NT2/D1 (cell line): ENCODE measurements at places on chromosomes 2 and 18.

- DNase-seq = no peak
These were observed 34.6 kb upstream of the ACKR3 start for GRCh38 chr2:236535024-236535423.

DNA sequence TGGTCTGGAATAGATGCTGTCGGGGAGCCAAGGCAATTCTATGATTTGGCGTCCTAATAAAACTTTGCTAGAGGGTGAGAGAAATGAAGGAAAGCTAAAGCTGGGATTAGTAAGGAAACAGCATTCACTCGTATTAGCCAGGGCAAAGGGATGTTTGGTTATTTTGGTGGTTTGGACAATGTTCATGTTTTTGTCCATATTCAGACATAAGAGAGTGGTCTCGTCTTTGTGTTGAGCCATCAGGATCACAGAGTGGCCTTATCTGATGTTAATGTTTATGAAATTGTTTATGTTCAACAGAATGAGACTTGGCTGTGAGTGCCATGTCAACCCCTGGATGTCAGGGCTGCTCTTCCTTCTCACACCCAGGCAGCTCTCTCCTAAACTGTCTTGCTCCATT is 58.9 kb upstream of the EPC2 start:
- DNase-seq = no peak

DNA sequence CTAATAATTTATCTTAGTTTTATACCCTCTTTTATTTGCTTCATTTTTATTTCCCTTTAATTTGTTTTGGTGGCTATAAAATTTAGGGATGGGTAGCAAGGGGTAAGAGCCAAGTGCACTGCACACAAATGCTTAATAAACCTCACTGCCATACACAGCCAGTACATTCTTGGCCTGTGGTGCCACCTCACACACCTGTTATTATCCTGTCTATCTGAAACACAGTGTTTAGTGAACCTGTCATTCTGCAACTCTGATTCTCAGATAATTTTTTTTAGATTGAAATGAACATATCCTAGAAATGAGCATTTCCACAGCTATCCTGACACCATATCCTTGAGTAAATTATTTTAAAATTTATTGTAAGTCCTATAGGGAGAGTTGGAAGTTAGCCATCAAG is 807.5 kb downstream of the DCC start:
- no peak for DNase-seq

- DNase-seq = no peak
These were observed 375.5 kb upstream of the TRIB2 start for GRCh38 chr2:12341215-12341614.

DNA sequence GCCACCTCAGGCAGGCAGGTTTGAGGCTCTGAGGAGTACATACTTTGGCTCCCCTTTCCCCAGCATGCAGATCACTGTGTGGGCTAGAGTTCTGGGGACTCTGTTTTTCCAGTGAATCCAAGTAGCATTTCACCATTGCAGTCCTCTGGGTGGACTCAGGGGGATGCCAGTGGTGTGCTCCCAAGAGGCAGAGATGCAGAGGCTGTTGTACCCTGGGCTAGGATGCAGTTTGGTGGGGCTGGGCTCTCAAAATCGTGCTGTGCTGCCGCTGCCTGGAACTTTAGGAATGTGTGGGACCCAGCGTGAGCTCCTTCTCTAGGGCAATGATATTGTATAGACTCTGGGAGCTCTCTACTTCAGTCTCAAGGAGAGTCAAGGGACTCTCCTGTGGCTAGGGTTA is 104.9 kb downstream of the MYO3B start:
- peak; percentile 20 for DNase-seq

DNA sequence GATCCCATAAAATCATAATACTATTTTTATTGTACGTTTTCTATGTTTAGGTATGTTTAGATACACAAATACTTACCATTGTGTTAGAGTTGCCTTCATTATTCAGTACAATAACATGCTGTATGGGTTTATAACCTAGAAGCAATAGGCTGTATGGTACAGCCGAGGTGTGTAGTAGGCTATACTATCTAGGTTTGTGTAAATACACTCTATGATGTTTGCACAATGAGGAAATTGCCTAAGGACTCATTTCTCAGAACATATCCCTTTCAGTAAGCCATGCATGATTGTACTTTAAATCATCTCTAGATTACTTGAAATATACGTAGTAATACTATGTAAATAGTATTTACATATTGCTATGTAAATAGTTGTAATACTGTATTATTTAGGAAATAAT is 156.7 kb downstream of the CDCA7 start:
- DNase-seq = no peak

DNA sequence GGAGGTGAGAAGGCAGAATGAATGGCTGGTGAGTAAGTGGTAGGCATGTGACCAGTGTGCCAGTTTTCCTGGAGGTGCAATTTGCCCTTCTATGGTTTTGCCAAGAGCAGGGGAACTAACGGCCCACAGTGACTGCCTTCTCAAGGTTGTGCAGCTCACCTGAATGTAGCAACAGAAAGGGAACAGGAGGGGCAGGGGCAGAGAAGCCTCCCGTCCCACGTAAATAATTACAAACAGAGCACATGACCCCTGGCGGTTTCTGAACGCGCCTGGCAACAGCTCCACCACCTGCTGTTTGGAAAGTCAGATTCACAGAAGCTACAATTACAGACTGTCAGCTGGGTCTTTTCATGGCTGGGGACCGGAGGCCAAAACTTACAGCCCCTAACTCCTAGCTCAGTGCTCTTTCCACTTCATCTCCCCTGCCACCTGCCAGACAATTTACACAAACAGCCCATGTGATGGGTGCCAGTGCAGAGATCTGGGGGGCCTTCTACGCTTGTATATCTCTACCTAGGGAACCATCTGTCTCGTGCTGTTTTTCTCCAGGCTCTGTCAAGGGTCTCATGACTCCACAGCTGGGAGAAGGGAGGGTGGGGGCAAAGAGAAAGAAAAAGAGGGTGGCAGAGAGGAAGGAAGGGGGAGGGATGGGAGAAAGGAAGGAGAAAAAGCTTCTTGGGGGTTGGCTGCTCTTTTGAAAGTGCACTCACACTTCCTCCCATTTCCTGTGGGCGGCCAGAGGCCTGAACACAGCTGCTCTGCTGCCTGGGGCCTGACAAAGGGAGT is 69.6 kb downstream of the POLR1A start:
- DNase-seq = no peak

DNA sequence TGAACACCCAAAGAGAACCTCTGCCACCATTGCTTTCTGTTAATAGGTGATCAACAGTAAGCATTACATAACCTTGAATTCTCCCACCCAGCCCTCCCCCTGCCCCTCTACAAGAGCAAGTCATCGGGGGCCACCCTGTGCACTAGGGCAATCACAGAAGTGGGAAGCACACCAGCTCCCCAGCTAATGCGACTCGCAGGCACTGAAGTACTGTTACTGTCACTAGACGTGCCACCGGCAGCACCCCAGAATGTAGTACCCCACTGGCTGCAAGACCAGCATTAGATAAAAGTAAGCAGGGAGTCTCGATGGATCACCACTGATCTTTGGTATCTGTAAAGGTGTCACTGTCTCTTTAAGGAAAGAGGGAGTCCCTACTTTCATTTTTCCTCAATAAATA is 167.6 kb downstream of the FAM210A start:
- DNase-seq = no peak
